Naive thymus-derived CD4-positive, alpha-beta T cell (primary cell): ENCODE measurements at places on chromosomes 5 and 9.

DNA sequence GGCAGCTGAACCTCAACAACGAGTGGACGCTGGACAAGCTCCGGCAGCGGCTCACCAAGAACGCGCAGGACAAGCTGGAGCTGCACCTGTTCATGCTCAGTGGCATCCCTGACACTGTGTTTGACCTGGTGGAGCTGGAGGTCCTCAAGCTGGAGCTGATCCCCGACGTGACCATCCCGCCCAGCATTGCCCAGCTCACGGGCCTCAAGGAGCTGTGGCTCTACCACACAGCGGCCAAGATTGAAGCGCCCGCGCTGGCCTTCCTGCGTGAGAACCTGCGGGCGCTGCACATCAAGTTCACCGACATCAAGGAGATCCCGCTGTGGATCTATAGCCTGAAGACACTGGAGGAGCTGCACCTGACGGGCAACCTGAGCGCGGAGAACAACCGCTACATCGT lies 12.4 kb upstream of the PHYHD1 start:
- no peak for DNase-seq
- H3K27me3 ChIP-seq: no peaks in the 10 kb centered on the region
- H3K4me1 ChIP-seq: peaks cover 12% of the 10 kb centered on the region
- no peak overlapping the region for H3K27ac ChIP-seq
- H3K4me3 ChIP-seq: no peak overlapping the region

DNA sequence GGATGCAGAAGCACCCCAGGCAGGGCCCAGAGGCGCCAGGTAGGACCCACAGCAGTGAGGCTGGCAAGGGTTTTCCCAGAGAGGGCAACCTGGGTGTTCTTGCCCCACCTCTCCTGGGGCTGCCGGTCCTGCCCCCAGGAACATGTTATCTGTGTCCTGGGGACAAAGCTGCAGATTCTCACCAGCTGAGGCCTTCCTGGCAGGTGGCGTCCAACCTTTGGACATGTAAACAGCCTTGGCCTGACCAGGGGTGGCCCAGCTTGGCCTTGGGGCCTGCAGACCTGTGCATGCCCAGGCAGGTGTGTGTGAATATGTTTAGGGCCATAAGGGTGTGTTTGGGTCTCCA lies 101.8 kb upstream of the LARP1 start:
- no peaks in the 10 kb centered on the region for H3K27me3 ChIP-seq
- no peak for DNase-seq
- no peaks in the 10 kb centered on the region for H3K4me1 ChIP-seq
- no peaks in the 10 kb centered on the region for H3K36me3 ChIP-seq

GRCh38 chr9:94140791-94141790 lies 56.8 kb downstream of the PTPDC1 start:
- peaks cover 1% of the 10 kb centered on the region for H3K27me3 ChIP-seq
- no peak overlapping the region for H3K27ac ChIP-seq
- no peaks in the 10 kb centered on the region for H3K36me3 ChIP-seq
- H3K4me1 ChIP-seq: no peaks in the 10 kb centered on the region

DNA sequence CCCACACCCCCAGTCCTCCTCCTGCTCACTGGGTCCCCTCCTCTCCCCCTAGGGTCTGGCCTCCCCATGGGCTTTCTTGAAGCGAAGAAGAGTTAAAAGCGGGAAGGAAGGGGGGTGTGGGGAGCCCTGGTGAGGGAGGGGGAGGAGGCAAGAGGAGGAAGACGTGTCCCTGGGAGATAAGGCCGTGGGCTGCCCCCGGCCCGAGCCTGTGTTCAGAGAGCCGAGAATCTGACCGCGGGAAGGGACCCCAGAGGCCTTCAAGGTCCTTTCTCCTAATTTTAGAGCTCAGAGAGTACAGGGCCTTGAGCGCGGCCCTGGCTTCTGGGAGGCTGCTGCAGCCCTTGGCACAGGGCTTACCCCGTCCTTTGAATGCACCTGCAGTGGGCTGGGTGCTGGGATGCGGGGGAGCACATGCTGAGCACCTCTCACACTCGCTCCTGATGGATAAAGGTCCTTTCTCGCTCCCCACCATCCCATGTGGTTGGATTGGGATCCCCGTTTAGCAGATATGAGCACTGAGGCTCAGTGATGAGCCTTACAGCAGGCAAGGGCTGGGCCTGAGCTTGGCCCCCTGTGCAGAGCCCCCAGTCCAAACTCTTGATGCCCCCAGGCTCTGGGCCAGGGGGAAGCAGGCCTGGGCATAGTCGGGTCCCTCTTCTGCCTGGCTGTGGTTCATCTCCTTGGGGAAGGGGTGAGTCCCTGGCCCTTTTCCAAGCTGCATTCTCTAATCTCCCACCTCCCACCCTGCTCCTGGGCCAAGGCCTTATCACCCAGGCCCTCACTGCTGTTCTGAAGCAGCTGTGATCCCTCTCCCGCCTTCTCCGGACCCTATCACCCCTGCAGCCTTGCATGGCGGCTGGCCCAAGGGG lies 5.9 kb downstream of the GFI1B start:
- DNase-seq: no peak
- no peaks in the 10 kb centered on the region for H3K36me3 ChIP-seq
- H3K4me3 ChIP-seq: no peak overlapping the region
- H3K4me1 ChIP-seq: no peaks in the 10 kb centered on the region
- no peak overlapping the region for H3K27ac ChIP-seq

GRCh38 chr9:87389936-87390335 lies 107.7 kb upstream of the DAPK1 start:
- peaks cover 3% of the 10 kb centered on the region for H3K27me3 ChIP-seq
- no peak for DNase-seq
- H3K4me1 ChIP-seq: no peaks in the 10 kb centered on the region
- no peaks in the 10 kb centered on the region for H3K36me3 ChIP-seq

- H3K27ac ChIP-seq: no peak overlapping the region
- H3K4me3 ChIP-seq: no peak overlapping the region
- H3K36me3 ChIP-seq: no peaks in the 10 kb centered on the region
- H3K27me3 ChIP-seq: no peaks in the 10 kb centered on the region
- H3K4me1 ChIP-seq: no peaks in the 10 kb centered on the region
- DNase-seq: no peak
These were observed 62.8 kb downstream of the MED10 start for GRCh38 chr5:6315580-6315979.

- no peaks in the 10 kb centered on the region for H3K27me3 ChIP-seq
- no peak overlapping the region for H3K4me3 ChIP-seq
- peaks cover 9% of the 10 kb centered on the region for H3K4me1 ChIP-seq
These were observed 19.9 kb downstream of the PNPLA7 start for GRCh38 chr9:137530331-137530730.

DNA sequence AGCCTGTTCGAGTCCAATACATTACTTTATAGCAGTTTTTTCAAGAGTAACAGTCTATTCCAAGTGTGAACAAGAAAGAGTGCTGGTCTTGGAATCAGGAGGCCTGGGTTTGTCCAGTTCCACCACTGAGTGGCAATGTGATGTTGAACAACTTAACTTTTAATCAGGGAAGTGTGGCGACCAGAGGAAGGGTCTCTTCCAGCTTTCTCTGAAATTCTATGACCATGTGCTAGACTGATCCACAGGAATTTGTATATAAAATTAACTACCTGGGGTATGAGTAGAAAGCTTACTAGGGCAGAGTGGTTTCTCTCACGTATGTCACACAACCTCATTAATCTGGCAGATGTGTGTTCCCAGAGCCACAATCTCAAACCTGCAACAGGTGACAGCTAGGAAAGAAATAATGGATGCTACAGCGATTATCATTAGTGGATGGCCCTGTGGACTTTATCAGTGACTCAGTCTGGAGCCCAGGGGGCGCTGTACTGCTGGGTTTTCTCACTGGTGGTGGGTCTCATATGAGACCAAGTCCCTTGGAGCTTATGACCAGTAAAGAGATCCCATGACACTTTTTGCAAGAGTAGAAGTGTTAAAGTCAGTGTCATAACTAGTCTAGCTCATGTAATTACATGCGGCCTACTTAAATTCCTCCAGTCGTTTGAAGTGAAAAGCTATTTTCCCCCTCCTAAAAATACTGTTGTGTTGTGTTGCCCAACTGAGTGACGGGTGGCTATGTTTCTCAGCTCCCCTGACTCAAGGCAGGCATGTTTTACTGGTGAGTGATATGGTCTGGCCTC lies 116.5 kb downstream of the GDNF start:
- peaks cover 3% of the 10 kb centered on the region for H3K36me3 ChIP-seq
- H3K27me3 ChIP-seq: no peaks in the 10 kb centered on the region
- H3K4me3 ChIP-seq: no peak overlapping the region
- DNase-seq: no peak

DNA sequence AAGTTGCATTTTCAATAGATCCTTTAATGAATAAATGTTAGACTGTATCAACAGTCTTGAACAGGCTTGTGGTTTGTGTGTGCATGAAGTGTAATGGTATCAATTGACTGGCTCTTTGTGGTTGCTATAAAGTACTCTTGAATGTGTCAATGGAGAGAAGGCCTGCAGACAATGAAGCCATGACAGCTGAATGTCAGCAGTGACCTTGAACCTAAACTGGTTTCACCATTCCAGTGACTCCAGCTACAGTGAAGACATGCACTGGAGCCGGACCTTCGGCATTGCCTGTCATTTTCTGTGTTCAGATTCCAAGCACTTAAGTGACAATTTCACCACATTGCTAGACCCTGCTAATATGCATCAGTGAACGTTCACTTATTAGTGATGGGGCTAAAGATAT lies 276.0 kb upstream of the TMEM161B start:
- no peaks in the 10 kb centered on the region for H3K4me1 ChIP-seq
- no peak overlapping the region for H3K4me3 ChIP-seq
- H3K36me3 ChIP-seq: no peaks in the 10 kb centered on the region

DNA sequence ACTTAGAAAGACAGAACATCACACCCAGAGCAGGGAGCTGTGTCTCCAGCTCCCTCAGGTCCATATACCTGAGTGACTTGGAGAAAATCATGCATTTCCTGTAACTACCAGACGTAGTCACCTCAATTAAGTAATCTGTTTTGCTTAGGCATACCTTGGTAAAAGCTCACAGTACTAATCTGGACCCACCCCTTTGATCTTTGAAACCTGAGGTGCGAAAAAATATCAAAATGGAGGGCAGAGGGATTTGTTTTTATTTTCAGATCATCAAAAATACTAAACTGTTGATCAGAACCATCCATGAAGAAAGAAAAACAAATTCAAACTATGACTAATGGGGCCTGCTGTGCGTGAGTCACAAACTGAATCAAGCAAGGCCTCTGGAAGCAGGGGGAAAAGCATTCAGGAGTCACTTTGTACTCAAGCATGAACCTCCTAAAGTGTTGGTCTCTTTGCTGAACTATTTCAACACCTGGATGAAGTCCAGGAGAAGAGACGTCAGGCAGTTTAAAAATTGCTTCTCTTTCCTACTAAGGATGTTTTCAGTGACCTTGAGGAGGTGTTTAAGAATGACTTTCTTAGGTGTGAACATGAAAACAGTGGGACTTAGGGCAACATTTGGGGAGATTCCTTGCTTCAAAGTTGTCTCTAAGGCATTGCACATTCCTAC lies 76.3 kb downstream of the MUSK start:
- no peaks in the 10 kb centered on the region for H3K36me3 ChIP-seq
- H3K27me3 ChIP-seq: no peaks in the 10 kb centered on the region
- no peak overlapping the region for H3K27ac ChIP-seq
- no peak overlapping the region for H3K4me3 ChIP-seq
- H3K4me1 ChIP-seq: no peaks in the 10 kb centered on the region

GRCh38 chr5:26553079-26553478 lies 485.3 kb downstream of the CDH9 start:
- no peak overlapping the region for H3K27ac ChIP-seq
- H3K36me3 ChIP-seq: no peaks in the 10 kb centered on the region
- H3K27me3 ChIP-seq: no peaks in the 10 kb centered on the region
- H3K4me1 ChIP-seq: no peaks in the 10 kb centered on the region
- no peak for DNase-seq

DNA sequence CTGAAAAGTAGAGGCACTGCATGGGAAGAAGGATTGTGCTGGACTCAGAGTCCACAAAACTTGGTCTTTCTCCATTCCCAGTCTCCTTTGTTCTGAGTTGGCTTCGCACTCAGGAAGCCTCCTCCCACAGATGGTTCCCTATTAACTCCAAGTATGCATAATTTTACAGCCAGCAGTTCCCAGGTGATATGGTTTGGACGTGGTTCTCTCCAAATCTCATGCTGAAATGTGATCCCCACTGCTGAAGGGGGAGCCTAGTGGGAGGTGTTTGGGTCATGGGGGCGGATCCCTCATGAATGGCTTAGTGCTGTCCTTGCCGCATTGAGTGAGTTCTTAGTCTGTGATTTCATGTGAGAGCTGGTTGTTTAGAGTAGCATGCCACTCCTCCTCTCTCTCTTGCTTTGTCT lies 86.6 kb downstream of the FEM1C start:
- H3K4me1 ChIP-seq: no peaks in the 10 kb centered on the region
- no peak for DNase-seq
- no peak overlapping the region for H3K27ac ChIP-seq
- H3K27me3 ChIP-seq: no peaks in the 10 kb centered on the region
- H3K36me3 ChIP-seq: no peaks in the 10 kb centered on the region

- H3K4me1 ChIP-seq: peaks cover 20% of the 10 kb centered on the region
- H3K4me3 ChIP-seq: no peak overlapping the region
- no peaks in the 10 kb centered on the region for H3K27me3 ChIP-seq
These were observed 14.4 kb downstream of the EXOC3 start for GRCh38 chr5:457195-457961.

DNA sequence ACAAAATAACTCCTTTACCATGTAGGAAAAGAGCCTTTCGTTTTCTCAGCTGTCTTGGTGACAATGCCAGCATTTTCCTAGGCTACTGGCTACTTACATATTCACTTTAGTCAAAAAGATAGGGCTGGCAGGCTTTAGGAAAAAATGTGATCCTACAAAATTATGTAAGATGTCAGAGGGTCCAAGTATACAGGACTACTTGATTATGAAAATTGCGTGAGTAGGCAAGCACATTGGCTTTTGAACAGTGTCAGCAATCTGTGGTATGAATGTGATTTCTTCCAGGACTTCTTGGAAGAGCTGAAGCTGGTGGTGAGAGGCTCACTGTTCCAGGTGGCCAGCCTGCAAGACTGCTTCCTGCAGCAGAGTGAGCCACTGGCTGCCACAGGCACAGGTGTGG lies 22.8 kb downstream of the THBS4 start:
- no peak overlapping the region for H3K27ac ChIP-seq
- H3K4me1 ChIP-seq: no peaks in the 10 kb centered on the region
- no peak for DNase-seq
- H3K27me3 ChIP-seq: no peaks in the 10 kb centered on the region

- no peak overlapping the region for H3K4me3 ChIP-seq
- H3K27me3 ChIP-seq: no peaks in the 10 kb centered on the region
- DNase-seq: peak; percentile 53
- H3K27ac ChIP-seq: peak overlapping the region; percentile 68
These were observed 105.8 kb upstream of the IL6ST start for GRCh38 chr5:56100439-56101176.

DNA sequence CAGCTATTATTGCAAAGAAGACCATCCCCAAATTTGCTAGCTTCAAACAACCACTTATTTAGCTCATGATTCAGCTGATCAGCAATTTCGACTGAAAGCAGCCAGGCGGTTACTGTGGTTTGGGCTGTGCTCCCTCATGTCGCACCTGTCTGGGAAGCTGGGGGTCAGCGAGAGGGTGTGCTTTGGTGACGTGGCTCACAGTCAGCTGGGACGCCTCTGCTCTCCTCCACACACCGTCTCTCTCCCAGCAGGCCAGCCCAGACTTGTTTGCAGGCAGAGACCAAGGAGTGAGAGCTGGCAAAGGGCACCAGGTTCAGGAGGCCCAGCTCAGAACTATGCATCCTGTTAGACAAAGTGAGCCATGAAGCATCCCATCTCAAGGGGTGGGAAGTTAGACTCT lies 140.9 kb downstream of the SYK start:
- H3K27ac ChIP-seq: no peak overlapping the region
- no peaks in the 10 kb centered on the region for H3K27me3 ChIP-seq
- H3K4me1 ChIP-seq: no peaks in the 10 kb centered on the region
- no peaks in the 10 kb centered on the region for H3K36me3 ChIP-seq
- DNase-seq: no peak
